ENCODE measurements at places on chromosomes 6 and 20.
A peak's percentile ranks its signal among the peaks of the same experiment; 100 is the strongest.

GRCh38 chr6:154447954-154448353, 62.5 kb downstream of the CNKSR3 start:
- DNase-seq = no peak

DNA sequence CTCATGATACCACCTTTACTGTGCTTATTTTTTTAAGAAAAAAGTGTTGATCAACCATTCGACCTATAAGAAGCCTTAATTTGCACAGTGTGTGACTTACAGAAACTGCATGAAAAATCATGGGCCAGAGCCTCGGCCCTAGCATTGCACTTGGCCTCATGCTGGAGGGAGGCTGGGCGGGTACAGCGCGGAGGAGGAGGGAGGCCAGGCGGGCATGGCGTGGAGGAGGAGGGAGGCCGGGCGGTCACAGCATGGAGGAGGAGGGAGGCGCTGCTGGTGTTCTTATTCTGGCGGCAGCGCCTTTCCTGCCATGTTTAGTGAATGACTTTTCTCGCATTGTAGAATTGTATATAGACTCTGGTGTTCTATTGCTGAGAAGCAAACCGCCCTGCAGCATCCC, 15.6 kb upstream of the SLC22A1 start:
- no peak for DNase-seq

DNA sequence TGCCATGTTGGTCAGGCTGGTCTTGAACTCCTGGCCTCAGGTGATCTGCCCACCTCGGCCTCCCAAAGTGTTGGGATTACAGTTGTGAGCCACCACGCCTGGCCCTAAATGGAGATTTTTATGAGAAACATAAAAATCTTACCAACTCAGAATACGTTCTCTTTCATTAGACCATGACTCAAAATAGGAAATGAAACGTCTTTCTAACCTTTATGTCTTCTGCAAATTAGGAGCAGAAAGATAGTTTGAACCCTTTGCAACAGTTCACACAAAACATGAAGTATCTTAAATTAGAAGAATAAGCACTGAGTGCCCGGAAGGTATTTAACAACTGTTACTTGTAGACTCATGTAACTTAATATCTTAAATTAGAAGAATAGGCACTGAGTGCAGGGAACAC, 48.3 kb downstream of the AHI1 start:
- DNase-seq = no peak

DNA sequence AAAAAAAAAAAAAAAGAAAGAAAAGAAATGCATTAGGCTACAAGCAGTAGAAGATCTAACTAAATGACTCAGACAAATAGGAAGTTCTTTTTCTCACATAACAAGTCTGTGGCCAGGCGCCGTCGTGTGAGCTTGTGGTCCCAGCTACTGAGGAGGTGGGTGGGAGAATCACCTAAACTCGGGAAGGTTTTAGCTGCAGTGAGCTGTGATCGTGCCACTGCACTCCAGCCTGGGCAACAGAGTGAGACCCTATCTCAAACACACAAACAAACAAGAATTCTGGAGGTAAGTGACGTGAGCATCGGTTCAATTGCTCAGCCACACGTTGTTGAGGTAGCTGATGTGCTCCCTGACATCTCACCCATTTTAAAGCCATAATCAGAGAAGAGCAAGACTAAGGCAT, 37.9 kb upstream of the SLC23A2 start:
- DNase-seq = peak; percentile 19

DNA sequence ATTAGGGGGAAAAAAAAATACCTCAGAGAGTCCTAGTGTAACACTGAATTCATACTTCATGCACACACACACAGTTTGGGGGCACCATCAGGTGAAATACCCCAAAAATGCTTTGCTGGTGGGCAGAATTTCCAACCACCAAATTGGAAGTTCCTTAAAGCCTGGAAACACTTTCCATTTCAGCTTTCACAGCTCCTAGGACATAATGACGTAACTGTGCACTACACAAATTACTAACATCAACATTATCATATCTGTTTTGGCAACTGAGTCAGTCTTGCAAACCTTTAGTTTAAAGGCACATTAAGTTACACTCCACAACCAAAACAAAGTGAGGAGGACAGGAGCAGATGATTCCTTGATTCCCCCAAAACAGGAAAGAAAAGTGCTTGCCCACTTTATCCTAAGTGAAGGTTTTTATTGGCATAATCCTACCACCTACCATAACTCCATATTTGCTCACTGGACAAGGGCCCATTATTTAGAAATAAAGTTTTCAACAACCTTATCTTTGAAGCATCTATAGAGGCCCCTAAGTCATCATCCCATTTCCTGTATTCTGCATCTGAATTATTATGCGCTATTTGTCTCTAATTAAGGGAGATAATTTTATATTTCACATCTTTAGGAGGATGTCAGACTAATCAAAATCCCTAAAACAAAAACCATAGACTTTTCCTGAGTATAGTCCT, 3.4 kb downstream of the MBOAT1 start:
- no peak for DNase-seq

DNA sequence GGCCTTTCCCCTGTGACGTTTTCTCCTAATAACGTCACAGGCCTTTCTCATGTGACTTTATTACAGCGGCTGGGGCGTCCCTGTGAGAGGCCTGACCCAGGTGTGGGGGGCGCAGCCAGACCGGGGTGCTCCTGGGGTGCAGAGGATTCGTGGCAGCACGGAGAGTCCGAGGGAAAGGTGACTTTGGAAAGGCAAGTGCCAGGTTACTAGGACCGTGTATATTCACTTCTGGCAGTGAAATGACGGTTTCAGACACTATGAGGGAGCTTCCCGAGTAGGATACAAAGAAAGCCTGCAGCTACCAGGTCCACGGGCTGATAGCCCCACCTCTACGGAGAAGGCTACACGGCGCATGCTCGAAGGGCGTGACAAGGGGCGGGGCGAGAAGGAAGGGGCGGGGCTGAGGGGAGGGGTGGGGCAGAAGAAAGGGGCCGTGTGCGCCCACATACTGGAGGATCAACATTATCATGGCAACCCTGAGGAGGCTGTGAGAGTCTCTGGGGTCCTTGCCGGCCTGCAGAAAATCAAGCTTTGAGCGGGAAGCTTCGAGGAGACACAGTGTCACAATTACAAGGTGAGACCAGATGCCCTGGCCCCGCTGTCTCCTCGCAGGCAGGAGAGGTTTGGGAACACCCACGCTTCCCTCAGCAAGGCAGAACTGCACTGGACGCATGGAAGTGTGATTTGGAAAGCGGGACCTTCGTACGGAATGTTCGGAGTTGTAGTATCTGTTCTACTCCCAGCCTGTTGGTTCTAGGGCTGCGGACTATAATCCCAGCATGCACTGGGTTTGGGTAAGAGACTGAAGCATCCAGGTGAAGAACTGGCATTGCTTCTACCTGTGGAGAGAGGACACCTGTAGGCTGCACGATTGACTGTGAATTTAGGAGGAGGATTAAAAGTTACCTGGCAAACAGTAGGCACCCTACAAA, 54.4 kb upstream of the ZNF337 start:
- DNase-seq = peak; percentile 54

GRCh38 chr20:10171864-10172751, 46.5 kb upstream of the SNAP25 start:
- peak; percentile 35 for DNase-seq

DNA sequence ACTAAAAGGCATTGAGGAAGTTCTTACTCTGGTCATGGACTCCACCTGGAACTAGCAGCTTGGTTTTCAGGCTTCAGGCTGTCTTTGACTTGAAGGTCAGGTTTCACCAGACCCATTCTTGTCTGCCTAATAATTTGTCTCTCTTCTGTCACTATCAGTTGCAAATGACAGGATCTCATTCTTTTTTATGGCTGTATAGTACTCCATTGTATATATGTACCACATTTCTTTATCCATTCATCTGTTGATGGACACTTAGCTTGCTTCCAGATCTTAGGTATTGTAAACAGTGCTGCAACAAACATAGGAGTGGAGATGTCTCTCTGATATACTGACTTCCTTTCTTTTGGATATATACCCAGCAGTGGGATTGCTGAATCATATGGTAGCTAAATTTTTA, 73.1 kb upstream of the SYNCRIP start:
- no peak for DNase-seq

- no peak for DNase-seq
Observed at GRCh38 chr6:21161707-21162106, 431.8 kb upstream of the SOX4 start.

DNA sequence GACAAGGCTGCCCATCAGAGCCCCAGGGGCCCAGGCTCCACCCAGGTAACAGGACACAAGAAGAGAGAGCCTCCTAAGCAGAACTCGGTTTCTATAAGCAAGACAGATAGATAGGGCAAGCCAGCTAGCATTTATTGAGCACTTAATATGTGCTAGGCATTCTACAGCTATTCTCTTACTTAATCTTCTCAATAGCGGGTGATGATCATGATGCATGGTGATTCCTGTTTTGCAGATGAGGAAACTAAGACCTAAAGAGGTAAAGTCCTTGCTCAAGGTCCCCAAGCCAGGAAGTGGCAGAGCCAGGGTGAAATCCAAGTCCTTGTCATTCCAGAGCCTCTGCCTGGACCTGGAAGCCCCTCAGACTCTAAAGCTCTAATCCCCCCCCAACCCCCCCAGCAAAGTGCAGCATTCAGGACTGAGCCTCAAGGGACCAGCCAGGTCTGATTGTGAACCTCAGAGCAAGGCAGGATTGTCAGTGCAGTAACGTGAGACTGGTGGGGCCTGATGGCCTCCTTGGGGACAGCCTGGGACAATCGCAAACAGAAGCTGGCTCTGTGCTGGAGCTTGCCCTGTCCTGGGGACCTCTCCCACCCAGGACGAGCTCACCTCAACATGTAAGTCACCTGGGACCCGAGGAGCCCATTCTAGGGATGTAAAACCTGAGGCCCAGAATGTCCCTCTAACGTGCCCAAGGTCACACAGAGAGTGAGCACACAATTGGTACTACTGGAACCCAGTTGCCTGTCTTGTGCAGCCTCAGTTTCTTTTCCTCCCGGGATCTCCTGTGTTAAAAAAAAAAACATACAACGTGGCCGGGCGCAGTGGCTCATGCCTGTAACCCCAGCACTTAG, 48.4 kb upstream of the PTGIS start:
- no peak for DNase-seq

DNA sequence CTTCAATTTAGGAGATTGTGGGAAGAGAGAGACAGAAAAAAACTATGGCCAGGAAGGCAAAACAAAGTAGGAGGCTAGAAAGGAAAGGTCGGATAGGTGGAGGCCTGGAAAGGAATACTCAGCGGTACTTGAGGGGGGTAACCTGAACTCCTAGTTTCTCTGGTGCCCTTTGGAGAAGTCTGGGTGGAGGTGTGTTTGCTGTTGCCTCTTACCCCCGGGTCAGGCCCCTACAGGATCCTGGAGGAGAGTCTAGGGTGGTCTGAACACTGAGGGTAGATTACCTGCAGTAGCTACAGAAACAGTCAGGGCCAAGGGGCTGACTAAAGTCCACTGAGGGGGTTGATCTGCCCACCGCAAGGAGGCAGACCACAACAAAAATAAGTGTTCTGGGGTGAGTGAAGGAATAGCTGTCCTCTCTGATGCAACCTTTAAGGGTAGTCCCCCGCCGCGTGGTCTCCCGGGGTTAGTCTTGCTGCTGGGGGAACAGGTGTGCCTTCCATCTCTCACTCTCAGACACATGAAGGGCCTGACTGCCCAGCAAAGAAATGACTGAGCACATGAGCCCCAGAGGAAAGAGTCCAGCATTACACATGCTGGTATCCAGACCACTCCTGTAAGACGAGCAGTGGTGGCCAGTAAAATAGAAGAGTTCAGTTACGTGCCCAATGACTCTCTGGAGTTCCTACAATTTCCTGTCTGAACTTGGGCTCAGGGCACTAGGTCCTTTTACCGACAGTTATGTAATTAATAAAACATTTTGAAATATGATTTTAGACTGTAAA, 59.5 kb downstream of the MTHFD1L start:
- no peak for DNase-seq

- DNase-seq = peak; percentile 37
Observed at GRCh38 chr20:438571-439469, 23.5 kb downstream of the TBC1D20 start.

DNA sequence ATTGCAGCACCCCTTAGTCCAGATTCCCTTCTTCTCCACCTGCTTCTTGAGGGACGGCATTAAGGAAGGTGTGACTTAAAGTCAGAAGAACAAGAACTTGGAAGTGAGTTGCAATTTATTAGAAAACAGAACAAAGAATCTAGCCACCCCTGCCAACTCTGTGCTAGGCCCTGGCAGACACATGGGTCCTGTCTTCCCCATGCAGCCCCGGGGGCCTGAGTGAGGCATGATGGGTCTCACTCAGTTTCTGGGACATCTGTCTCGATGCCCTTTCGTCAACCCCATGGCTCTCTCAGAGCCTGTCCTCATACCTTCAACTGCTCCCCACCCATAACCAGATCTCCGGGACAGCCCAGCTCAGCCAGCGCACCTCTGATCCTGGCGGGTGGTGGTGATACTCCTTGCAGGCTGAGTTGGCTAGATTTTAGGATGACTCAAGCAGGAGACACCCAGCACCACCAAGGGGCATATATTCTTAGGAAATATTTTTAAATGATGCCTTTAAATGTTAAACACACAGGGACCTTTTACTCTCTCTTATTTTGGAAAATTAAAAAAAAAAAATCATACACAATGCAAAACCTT, 143.2 kb upstream of the RNF24 start:
- no peak for DNase-seq

GRCh38 chr20:8367689-8368088, 235.6 kb downstream of the PLCB1 start:
- no peak for DNase-seq

DNA sequence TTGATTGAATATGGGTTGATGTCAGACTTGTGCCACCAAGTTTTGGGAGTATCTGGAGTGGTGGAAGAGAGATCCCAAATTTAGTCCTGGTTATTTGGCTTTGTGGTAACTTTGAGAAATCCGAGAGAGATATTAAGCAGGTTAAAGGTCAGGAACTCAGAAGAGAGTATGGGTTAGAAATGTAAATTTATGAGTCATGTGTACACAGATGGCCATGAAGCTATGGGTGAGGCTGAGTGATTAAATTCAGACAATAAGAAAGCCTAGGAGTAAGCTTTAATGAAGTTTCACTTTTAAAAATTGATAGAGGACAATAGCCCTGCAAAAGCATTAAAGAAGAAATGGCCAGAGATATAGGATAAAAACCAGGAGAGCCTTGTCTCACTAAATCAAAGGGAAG, 14.3 kb downstream of the RIMS1 start:
- DNase-seq = no peak

GRCh38 chr6:137832110-137832509, 34.9 kb upstream of the TNFAIP3 start:
- DNase-seq = no peak

GRCh38 chr6:81820980-81821379, 68.5 kb upstream of the TENT5A start:
- no peak for DNase-seq

GRCh38 chr6:149233056-149233715, 84.3 kb upstream of the TAB2 start:
- peak; percentile 36 for DNase-seq

GRCh38 chr6:105204768-105205167, 25.0 kb upstream of the POPDC3 start:
- no peak for DNase-seq

DNA sequence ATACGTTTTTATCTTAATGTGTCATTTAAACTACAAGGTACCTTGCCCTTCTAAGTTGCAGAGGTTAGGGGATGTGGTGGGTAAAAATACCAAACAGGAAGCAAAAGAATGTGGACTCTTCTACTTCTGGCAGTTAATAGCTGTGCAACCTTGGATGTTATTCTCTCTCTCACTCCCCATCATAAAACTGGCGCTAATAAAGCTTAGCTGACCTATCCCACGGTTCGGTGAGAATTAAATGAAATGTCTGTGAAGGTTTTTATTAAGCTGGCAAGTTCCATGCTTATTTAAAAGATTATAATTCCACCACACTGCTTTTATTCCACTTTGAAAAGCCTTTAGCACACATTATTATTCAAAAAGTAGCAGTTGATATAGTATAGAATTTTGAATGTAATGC, 127.8 kb upstream of the SLC22A23 start:
- no peak for DNase-seq

Data from stimulated activated CD4-positive, alpha-beta T cell treated with anti-CD3 and anti-CD28 coated beads, Interleukin-4, amount 100 ng/mL, for 1 hour (primary cell).